Stimulated activated naive CD8-positive, alpha-beta T cell treated with anti-CD3 and anti-CD28 coated beads, Interleukin-15, Interleukin-2, amounts not matched to agents 100 U/mL and 50 U/mL, for 24 hours (primary cell): ENCODE measurements at places on chromosomes 1 and 21.

GRCh38 chr21:38228115-38228514, 28.7 kb upstream of the KCNJ15 start:
- DNase-seq, result no peak

DNA sequence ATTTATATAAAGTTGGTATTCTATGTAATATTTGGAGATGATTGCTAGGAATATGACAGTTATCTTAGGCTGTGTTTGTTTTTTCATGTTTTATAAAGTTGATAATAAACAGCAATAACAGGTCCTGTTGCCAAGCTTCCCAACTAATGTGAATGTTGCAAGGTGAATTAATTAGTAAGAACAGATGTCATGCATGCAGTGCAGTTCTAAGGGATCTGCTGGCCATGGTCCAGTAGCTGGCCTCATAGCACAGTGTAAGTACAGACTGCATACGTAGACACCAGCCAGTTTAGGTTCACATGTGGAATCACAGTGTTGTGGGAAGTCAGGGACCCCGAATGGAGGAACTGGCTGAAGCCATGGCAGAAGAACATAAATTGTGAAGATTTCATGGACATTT, 478.2 kb downstream of the NEGR1 start:
- DNase-seq, result no peak

DNA sequence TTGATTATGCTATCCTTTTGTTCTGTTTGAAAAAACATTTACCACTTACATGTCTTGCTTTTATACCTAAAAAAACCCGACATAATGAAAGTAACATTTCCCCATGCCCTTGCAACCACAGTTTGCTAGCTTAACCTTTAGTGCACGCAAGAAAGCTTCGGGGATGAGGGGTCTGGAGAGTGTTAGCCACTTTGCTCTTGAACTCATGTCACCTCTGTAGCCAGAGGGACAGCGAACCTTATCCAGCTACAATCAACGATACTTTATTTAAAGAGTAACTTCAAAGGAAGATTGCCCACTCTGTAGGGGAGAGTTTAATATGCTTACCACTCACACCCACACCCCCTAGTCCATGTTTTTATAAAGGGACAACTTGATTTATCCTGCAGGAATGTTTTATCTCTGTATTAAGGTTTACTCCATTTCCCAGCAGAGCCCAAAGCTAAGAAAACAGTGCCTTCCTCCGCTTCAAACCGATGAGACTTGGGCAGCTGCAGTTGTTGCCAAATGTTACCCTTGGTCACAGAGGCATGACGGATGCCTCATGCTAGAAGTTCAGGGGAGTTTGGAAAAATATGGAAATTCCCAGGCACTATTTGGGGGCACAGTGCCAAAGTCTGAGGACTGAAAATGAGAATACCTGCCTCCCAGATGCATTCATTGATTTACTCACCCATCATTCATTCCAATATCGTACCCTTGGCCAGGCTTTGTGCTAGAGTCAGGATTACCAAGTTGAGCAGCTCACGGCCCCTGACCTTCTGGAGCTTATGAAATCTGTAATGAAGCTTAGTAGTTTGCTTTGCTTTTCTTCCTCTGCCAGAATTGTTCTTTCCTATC, 61.4 kb upstream of the VCAM1 start:
- DNase-seq, result no peak

- no peak for DNase-seq
Measured at GRCh38 chr1:202320081-202320405, 21.7 kb downstream of the UBE2T start.

DNA sequence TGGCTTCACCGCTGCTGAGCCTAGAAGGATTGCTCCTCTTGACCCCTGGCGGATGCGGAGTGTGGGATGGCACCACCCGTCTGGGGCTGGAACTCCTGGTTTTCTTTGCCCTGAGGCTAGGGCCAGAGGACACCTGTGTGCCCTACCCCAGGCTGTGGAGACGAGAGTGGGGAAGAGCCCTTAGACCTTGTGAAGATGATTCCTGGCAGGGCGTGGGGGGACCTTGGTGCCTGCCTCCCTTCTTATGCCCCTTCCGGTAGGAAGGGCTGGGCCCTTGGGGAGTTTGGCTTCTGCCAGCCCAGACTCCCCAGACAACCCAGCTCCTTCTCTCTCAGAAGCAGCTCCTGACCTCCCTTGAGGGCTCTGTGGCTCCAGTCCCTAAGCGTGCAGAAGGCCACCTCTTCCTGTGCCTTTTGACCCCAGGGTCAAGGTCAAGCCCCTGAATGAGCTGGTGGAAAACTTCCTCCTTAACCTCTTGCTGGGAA, 891 bp downstream of the RPS6KA1 start:
- DNase-seq, result no peak

GRCh38 chr1:230216896-230217295, 149.9 kb downstream of the GALNT2 start:
- DNase-seq, result no peak
